ENCODE measurements at places on chromosomes 6 and 20. TPM values are rescaled to one million over a fixed set of nuclear protein-coding genes. Genes with fewer than 3 reads are reported as not detected.

SIRPD gene
- total RNA-seq = not detected

- no peak for DNase-seq
- no peaks in the 10 kb centered on the region for H3K27me3 ChIP-seq
- no peaks in the 10 kb centered on the region for H3K4me1 ChIP-seq
- no peak overlapping the region for H3K4me3 ChIP-seq
- H3K27ac ChIP-seq = no peak overlapping the region
Observed at GRCh38 chr6:12490904-12491571, 200.9 kb downstream of the EDN1 start.

- H3K27me3 ChIP-seq = no peaks in the 10 kb centered on the region
- no peak for DNase-seq
- H3K36me3 ChIP-seq = no peaks in the 10 kb centered on the region
- H3K27ac ChIP-seq = no peak overlapping the region
- no peaks in the 10 kb centered on the region for H3K4me1 ChIP-seq
Observed at GRCh38 chr6:549906-550305, 107.0 kb downstream of the HUS1B start.

- no peak for DNase-seq
- H3K27me3 ChIP-seq = no peaks in the 10 kb centered on the region
- no peak overlapping the region for H3K27ac ChIP-seq
Observed at GRCh38 chr6:119284861-119285521, 64.6 kb downstream of the MAN1A1 start.

Data from transverse colon (tissue), 4 donors.